ENCODE measurements at places on chromosomes 12 and 14. TPM values are rescaled to one million over a fixed set of nuclear protein-coding genes. Genes with fewer than 3 reads are reported as not detected.

GRCh38 chr14:39847852-39848251 lies 415.6 kb upstream of the FBXO33 start:
- no peaks in the 10 kb centered on the region for H3K27me3 ChIP-seq
- DNase-seq = no peak

- H3K27ac ChIP-seq = no peak overlapping the region
- no peaks in the 10 kb centered on the region for H3K27me3 ChIP-seq
- DNase-seq = no peak
- no peaks in the 10 kb centered on the region for H3K36me3 ChIP-seq
- no peaks in the 10 kb centered on the region for H3K4me1 ChIP-seq
- H3K4me3 ChIP-seq = no peak overlapping the region
These were observed 948.8 kb downstream of the TRHDE start for GRCh38 chr12:73220951-73221350.

- no peak overlapping the region for H3K27ac ChIP-seq
- H3K4me3 ChIP-seq = no peak overlapping the region
- DNase-seq = no peak
- H3K27me3 ChIP-seq = no peaks in the 10 kb centered on the region
- no peaks in the 10 kb centered on the region for H3K36me3 ChIP-seq
These were observed 2.9 kb downstream of the CDKN1B start for GRCh38 chr12:12720052-12720451.

DNA sequence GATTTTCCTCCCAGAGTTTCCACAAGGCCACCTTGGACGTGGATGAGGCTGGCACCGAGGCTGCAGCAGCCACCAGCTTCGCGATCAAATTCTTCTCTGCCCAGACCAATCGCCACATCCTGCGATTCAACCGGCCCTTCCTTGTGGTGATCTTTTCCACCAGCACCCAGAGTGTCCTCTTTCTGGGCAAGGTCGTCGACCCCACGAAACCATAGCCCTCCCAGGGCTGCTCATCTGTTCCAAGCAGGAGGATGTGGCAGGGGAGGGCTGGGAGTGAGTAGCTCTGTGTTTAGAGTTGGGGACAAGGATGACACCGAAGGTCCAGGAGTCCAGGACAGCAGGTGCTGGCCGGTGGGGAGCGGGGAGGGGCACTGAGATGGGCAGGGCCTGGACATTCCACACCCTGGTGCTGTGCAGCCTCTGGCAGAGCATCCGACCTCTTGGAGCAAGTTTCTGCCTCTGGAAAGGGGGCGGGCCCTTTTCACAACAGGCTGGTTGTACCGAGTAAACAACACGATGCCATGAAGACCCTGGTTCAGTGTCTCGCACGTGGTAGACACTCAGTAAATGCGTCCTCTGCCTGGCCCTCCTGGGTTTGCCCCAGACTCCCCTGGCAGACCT lies 8.2 kb downstream of the SERPINA4 start:
- no peaks in the 10 kb centered on the region for H3K4me1 ChIP-seq
- no peaks in the 10 kb centered on the region for H3K27me3 ChIP-seq
- H3K27ac ChIP-seq = no peak overlapping the region
- no peak overlapping the region for H3K4me3 ChIP-seq
- DNase-seq = no peak
- no peaks in the 10 kb centered on the region for H3K36me3 ChIP-seq

DNA sequence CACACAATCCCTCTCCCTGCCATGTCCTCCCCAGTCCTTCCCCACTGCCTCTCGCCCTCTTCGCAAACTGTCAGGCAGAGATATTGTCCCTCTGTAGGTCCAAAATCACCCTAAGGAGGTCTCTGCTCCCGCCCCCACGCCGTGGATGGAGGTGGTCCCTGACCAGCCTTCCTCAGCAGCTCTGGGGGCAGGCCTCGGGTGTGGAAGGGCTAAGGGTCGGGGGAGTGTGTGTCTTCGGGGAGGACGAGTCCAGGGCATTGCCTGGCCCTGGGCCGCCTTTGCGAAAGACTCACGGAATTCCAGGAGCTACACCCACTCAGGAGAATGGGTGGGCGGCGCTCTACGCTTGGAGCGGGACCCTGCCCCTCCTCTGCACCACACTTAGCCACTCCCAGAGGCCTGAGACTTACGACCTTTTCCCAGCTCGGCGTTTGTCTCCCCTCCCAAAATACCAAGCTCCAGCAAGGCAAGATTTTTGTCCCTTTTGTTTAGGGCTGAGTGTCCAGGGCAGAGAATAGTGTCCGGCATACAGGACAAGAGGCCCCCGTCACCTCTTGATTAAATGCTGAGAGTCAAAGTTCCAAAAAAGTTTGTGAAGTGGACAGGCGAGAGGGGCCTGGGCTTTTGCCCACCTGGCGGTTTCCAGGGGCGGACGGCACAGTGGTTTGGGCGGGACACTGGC lies 881 bp downstream of the PYGL start:
- H3K36me3 ChIP-seq = no peaks in the 10 kb centered on the region
- DNase-seq = peak; percentile 74
- peak overlapping the region; percentile 4 for H3K27ac ChIP-seq
- H3K4me3 ChIP-seq = peak overlapping the region; percentile 40
- no peaks in the 10 kb centered on the region for H3K4me1 ChIP-seq
- H3K27me3 ChIP-seq = no peaks in the 10 kb centered on the region

- DNase-seq = peak; percentile 75
- H3K27ac ChIP-seq = no peak overlapping the region
- H3K36me3 ChIP-seq = no peaks in the 10 kb centered on the region
- H3K27me3 ChIP-seq = no peaks in the 10 kb centered on the region
These were observed 44.5 kb downstream of the ASCL4 start for GRCh38 chr12:107818984-107819383.

DNA sequence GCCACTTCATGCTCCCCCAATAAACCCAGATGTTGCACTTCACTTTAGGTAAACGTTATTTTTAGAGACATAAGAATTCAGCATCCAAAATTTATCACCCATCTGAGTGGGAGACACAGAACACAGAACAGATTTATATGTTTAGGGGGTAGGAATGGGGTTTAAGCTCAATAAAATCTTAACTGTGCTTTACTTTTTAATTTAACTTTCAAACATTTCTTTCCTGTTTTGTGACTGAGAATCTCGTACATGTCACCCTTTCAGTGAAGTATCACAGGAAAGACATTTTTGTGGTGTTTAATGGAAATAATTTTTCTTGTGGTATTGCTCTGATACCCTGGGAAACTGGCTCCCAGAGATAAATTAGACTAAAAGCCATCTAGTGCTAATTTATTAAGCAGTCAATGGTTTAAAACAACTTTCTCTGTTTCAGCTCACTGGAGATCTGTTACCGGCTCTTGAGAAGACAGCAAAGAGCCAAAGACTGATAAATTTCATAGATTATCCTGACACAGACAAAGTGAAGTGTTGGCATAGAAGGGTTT lies 148.0 kb upstream of the BMP4 start:
- H3K36me3 ChIP-seq = no peaks in the 10 kb centered on the region
- no peak for DNase-seq
- H3K27me3 ChIP-seq = no peaks in the 10 kb centered on the region
- H3K4me1 ChIP-seq = peaks cover 3% of the 10 kb centered on the region
- H3K27ac ChIP-seq = no peak overlapping the region

- H3K27me3 ChIP-seq = no peaks in the 10 kb centered on the region
- no peaks in the 10 kb centered on the region for H3K36me3 ChIP-seq
- no peak for DNase-seq
These were observed 31.1 kb upstream of the STRAP start for GRCh38 chr12:15851045-15851620.

- no peaks in the 10 kb centered on the region for H3K36me3 ChIP-seq
- H3K27me3 ChIP-seq = no peaks in the 10 kb centered on the region
- H3K4me3 ChIP-seq = no peak overlapping the region
These were observed 485.2 kb downstream of the VRK1 start for GRCh38 chr14:97282210-97283004.

GRCh38 chr12:106079148-106079738 lies 59.5 kb downstream of the NUAK1 start:
- no peak for DNase-seq
- H3K36me3 ChIP-seq = no peaks in the 10 kb centered on the region
- H3K4me3 ChIP-seq = no peak overlapping the region
- no peaks in the 10 kb centered on the region for H3K27me3 ChIP-seq
- peak overlapping the region; percentile 100 for H3K27ac ChIP-seq

DNA sequence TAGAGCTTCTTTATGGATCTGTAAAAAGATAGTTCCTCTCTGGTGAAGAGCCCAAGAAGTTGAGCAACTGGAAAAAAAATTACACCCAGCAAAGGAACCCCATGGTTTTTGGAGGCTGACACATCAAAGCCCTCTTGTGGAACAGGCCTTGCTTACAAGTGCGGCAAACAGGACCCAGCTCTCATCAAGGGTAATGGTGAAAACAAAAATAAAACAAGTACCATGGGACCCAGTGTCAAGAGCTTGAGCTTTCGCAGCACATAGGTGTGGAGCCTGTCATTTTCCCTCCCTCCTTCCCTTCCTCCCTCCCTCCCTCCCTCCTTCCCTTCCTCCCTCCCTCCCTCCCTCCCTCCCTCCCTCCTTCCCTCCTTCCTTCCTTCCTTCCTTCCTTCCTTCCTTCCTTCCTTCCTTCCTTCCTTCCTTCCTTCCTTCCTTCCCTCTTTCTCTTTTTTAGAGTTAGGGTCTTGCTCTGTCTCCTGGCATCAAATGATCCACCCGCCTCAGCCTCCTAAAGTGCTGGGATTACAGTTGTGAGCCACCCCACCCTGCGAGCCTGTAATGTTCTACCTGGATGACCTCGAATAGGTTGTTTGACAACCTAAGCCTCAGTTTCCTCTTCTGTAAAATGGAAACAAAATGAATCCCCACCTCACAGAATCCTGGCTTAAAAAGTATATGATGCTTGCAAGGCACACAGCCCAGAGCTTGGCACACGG lies 114.3 kb upstream of the RPH3A start:
- H3K4me3 ChIP-seq = no peak overlapping the region
- no peak for DNase-seq
- H3K27ac ChIP-seq = no peak overlapping the region
- H3K36me3 ChIP-seq = no peaks in the 10 kb centered on the region
- no peaks in the 10 kb centered on the region for H3K27me3 ChIP-seq

DHRS7 gene
- total RNA-seq = 68.2 TPM

OTUB2 gene
- 0.60 TPM for total RNA-seq

SRRM4 gene
- 0.88 TPM for total RNA-seq

TSPAN11 gene
- 14.1 TPM for total RNA-seq

KRT4 gene
- total RNA-seq = not detected

KRT78 gene
- not detected for total RNA-seq

ARL1 gene
- 94.0 TPM for total RNA-seq

All from aorta (tissue), 5 donors.